Activated CD4-positive, alpha-beta T cell treated with anti-CD3 and anti-CD28 coated beads, Interleukin-2, Interleukin-6, amounts not matched to agents 100 ng/mL and 50 ng/mL, durations not matched to agents 16 hours and 8 hours (primary cell): ENCODE measurements at places on chromosomes 6 and 20.

DNA sequence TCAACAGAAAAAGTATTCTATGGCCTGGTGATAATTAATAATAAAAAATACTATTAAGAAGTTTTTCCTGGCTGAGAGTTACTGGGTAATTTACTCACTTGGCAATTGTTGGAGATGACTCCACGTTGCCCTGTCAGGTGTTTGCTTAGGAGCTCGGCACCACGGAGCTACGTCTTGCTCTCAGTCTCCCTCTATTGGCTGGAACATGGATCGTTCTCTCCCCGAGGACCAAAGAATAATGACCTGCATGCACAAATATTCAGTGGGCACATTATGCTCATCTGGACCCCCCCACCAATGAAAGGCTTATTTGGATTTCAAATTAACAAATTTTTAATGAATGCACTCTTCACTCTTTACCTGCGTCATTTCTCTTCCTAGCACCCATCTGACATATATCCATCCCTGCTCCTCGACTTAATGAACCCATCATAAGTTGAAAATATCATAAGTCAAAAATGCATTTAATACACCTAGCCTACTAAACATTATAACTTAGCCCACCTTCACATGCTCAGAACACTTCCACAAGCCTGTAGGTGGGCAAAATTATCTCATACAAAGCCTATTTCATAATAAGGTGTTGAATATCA, 71.0 kb upstream of the CD83 start:
- DNase-seq: peak; percentile 65

DNA sequence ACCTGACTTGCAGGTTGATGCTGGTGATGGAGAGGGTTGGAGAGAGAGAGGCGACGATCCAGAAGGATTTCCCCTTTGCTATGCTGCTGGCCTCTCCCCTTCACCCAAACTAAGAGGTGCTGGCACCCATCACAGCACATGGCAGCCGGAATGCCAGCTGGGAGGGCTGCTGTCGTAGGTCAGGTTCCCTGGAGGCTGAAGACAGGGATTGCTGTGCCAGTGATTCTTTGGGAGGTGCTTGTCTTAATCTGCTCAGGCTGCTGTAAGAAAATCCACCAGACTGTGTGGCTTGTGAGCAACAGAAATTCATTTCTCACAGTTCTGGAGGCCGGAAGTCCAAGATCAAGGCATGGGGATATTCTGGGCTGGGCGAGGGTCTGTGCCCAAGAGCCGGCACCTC, 4.4 kb upstream of the ARFGAP1 start:
- DNase-seq: no peak

GRCh38 chr20:44206132-44206531, 4.4 kb downstream of the OSER1 start:
- DNase-seq: no peak

- no peak for DNase-seq
Observed at GRCh38 chr6:143015300-143015706, 45.4 kb upstream of the AIG1 start.

- DNase-seq: peak; percentile 44
Observed at GRCh38 chr6:106316375-106316766, 9.2 kb downstream of the ATG5 start.

DNA sequence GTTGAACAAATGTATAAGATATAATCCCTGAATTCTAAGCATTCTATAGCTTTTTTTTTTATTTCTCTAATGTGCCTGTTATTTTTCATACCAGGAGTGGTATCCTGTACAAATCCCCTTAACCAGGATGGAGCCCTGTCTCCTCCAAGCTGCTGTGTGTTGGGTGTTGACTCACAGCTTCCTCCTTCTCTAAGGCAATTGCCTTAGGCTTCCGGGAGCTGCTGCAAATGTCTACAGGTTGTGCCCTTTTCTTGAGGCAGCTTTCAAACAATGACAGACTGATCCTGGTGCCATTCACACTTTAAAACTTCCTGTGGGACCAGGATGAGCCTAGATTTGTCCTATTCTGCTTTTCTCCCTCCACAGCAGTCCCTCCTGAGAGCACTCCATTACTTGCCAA, 173.2 kb downstream of the BTBD3 start:
- DNase-seq: no peak

DNA sequence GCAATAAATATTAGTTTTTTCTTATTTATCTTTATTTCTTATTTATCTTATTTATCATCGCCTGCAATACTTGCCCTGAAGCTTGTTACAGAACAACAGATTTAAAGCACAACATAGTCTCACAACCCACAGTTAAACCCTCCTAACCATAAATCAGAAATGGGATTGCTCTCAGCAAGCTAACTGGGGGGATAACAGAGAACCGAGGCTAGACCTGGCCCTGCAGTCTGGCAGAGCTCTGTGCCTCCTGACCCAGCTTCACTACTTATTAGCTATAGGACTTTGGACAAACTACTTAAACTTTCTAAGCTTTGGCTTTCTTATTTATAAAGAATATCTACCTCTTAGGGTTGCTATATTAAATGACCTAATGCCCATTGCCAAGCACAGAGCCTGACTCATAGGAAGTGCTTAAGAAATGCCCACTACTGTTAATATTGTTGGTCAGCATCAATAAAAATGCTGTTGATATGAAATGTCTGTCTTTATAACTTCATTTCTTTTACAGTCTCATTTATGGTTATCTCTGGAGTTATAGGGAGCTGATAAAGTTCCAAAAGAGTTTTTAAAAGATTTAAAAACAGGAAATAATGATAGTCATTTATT, 87.9 kb upstream of the BEND6 start:
- no peak for DNase-seq
